ENCODE measurements at places on chromosomes 2 and 18.

- DNase-seq, result no peak
Observed at GRCh38 chr2:147006736-147007141, 838.1 kb upstream of the ACVR2A start.

- no peak for DNase-seq
Observed at GRCh38 chr2:178298785-178299212, 104.5 kb downstream of the OSBPL6 start.

DNA sequence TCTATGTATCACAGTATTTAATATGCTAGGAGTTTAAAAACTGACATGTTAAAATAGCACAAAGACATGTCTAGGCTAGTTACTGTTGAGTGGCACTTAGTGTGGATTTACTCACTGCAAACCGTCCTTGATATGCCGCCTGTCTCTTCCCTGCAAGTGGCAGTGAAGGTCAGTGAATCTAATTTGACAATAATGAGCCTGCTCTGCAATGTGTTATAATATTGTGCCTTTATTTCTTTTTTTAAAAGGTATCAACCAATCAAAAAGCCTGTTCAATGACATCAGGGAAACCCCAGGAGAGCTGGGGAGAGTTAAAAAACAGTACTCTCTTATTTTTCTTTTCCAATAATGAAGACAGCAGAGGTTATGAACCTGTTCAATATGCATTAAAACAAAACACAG, 384.1 kb downstream of the ERBB4 start:
- DNase-seq, result no peak

DNA sequence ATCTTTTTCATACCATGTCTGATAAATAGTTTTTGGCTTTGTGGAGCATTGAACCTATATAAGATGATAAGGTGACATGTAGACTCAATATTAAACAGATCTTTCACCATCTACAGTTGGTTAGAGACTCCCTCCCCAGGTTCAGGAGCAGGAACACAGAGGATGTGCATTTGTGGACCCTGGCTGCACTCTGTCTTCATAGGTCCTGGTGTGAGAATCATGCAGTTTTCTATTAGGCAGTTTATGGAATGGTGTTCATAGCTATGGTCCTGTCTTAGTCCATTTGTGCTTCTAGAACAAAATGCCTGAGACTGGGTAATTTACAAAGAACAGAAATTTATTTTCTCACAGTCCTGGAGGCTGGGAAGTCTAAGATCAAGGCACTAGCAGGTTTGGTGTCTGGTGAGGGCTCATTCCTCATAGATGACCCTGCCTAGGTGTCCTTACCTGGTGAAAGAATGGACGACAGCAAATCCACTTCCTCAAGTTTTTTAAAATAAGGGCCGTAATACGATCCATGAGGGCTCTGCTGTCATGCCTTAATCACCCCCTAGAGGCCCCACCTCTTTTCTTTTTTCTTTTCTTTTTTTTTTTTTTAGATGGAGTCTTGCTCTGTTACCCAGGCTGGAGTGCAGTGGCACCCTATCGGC, 35.3 kb upstream of the FAM98A start:
- DNase-seq, result no peak
